HS-27A (cell line): ENCODE measurements at places on chromosomes 16 and 17.

- DNase-seq, result no peak
These were observed 948.7 kb downstream of the KCNJ2 start for GRCh38 chr17:71118039-71118438.

GRCh38 chr17:50665838-50666237 is 31.2 kb downstream of the ABCC3 start:
- no peak for DNase-seq

- DNase-seq, result no peak
These were observed 2.3 kb upstream of the CBX4 start for GRCh38 chr17:79841369-79842135.

- DNase-seq, result no peak
These were observed 21.4 kb downstream of the PIEZO1 start for GRCh38 chr16:88763502-88764053.

- no peak for DNase-seq
These were observed 243.2 kb upstream of the GSE1 start for GRCh38 chr16:85369741-85370528.

- peak; percentile 17 for DNase-seq
These were observed 339.8 kb upstream of the PSMD7 start for GRCh38 chr16:73956587-73957494.

GRCh38 chr17:39016193-39017153 is 49.3 kb upstream of the FBXO47 start:
- no peak for DNase-seq

- DNase-seq, result no peak
These were observed 101.4 kb downstream of the PITPNC1 start for GRCh38 chr17:67478401-67479041.

- DNase-seq, result no peak
These were observed at the start of gene ADAP2 for GRCh38 chr17:30921544-30922196. TSS of gene ADAP2 (plus strand) at chr17:30921945. CDS start at chr17:30922015, 70 bp downstream.

DNA sequence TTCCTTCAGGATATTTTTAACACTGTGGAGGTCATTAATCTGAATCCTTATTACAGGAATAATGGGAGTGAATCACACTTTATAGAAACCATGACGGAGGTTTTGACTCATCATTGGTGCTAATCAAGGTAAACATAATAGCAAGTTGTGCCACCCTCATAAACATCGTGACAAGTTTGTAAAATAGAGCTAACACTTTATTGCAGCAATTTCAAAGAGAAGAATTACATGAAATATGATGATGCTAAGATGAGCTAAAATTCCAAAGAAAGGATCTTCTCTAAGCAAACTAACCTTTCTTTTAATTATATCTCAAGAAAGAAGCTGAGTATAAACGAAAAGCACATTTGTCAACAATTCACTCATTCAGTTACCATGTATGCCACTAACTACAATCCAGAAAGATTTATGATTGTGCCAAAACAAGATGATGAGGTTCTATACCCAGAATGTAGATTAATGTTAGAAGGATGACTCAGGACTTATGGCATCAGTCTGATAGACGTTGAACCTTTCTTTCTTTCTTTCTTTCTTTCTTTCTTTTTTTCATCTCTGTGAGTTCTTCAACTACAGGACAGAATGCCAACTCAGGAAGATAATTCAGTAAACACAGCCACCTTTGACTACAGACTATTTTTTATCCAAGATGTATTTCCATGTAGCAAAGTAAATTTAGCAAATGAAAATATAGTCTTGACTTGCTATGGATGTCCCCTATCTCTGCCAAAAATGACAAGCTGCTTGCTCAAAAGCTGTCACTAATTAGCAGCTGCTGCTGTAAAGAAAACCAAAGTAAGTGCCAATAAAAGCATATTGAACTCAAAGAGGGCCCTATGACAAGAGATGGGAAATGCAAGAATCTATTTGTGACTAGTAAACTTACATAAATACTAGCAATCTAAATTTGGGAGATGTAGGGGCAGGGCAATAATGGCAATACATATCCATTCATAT is 23.3 kb downstream of the STAT5B start:
- no peak for DNase-seq

DNA sequence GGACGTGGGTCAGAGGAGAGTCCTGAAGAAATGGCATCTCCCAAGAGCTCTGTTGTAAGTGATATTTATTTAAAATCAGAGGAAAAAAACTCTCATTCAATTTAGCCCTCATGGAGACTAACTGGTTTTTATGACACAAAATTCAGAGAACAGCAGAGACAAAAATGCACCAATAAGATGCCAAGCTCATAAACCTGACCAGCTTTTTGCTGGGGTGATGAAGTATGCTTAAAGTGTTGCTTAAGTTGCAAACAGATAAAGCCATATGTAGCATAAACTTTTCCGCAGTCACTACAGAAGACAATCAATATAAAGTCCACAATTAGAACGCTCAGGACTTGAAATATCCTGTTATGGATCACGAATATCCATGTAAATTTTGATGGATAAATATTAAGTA is 124.0 kb upstream of the CORO6 start:
- DNase-seq, result no peak

DNA sequence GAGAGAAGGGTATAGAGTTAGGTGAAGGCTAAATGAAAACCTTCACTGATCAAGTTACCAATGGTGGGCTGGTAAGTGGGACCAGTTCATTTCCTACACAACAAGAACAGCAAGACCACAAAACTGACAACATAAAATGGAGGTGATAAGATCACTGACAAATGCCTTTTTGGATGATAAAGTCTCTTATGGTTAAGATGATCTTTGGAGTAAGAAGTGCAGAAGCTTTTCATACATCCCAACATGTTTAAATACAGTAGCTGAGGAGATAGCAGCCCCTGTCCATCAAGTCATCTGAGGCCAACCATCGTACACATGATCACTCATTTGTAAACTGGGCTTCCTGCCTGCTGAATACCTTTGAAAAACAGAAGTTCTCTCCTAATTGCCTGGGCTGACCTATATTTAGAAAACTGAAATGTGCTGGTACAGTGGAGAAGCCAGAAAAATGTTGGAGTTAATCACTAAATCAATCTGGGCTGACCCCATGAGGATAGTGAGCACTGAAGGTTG is 259.0 kb upstream of the ZFHX3 start:
- DNase-seq, result no peak

DNA sequence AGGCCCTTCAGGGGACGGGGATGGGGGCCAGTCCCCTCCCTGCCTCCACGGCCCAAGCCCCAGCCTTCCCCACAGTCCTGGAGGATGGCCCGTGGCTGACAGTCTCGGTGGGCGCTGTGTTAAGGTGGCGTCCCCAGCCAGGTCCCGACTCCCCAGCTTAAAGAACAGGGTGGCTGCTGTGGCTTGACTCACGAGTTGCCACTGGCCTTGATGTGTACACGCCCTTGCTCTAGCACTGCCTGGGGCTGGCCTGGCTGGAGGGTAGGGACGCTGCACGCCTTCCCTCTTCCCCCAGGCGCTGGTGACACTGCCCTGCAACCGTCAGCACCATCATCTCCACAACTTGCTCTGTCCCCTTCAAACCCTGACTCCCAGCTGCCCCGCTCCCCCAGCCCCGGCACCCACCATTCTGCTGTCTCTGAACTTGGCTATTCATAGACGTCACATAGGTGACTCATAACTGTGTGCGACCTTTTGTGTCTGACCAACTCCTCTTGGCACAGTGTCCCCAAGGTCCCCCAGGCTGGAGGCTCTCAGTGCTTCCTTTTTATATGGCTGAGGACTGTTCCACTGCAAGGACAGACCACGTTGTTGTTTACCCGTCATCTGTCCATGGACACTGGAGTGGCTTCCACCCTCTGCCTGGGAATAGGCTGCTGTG is 6.3 kb downstream of the GNPTG start:
- no peak for DNase-seq

- no peak for DNase-seq
These were observed 917 bp downstream of the YWHAE start for GRCh38 chr17:1398931-1399678.
